ENCODE measurements at places on chromosomes 6 and 20. TPM values are rescaled to one million over a fixed set of nuclear protein-coding genes. Genes with fewer than 3 reads are reported as not detected.

DNA sequence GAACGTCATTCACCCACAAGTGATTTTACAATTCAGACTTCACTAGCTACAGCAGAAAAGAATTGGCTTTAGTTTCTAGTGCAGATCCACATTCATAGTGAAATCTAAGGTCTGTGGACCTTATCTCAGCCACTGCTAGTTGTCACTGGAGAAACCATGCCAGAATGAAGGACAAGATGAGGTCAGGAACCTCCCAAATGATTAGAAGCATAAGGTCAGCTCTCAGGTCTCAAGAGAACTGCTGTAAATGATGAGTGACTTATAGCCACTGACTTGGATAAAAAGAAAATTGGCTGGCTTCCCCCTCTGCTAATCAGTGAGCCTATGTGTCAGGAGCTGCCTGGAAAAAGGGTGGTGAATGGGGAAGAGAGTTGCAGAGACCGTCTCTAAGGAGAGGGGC lies 265.3 kb upstream of the BMP2 start:
- H3K27ac ChIP-seq, result no peak overlapping the region
- H3K36me3 ChIP-seq, result no peaks in the 10 kb centered on the region
- no peak for DNase-seq
- H3K27me3 ChIP-seq, result no peaks in the 10 kb centered on the region
- no peaks in the 10 kb centered on the region for H3K4me1 ChIP-seq
- H3K4me3 ChIP-seq, result no peak overlapping the region

DNA sequence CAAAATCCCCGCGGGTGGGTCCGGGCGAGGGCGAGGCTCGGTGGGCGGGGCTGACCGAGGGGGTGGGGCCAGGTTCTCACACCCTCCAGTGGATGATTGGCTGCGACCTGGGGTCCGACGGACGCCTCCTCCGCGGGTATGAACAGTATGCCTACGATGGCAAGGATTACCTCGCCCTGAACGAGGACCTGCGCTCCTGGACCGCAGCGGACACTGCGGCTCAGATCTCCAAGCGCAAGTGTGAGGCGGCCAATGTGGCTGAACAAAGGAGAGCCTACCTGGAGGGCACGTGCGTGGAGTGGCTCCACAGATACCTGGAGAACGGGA lies 809 bp downstream of the HLA-G start:
- H3K36me3 ChIP-seq, result no peaks in the 10 kb centered on the region
- peaks cover 11% of the 10 kb centered on the region for H3K4me1 ChIP-seq
- H3K27ac ChIP-seq, result no peak overlapping the region
- peaks cover 52% of the 10 kb centered on the region for H3K27me3 ChIP-seq
- DNase-seq, result no peak

GRCh38 chr20:3360752-3361151 lies 46.7 kb downstream of the DNAAF9 start:
- no peaks in the 10 kb centered on the region for H3K27me3 ChIP-seq
- H3K27ac ChIP-seq, result no peak overlapping the region
- H3K4me3 ChIP-seq, result no peak overlapping the region
- H3K36me3 ChIP-seq, result peaks cover 32% of the 10 kb centered on the region
- H3K4me1 ChIP-seq, result no peaks in the 10 kb centered on the region

- no peaks in the 10 kb centered on the region for H3K27me3 ChIP-seq
- no peaks in the 10 kb centered on the region for H3K36me3 ChIP-seq
- H3K4me3 ChIP-seq, result no peak overlapping the region
- no peak for DNase-seq
- H3K4me1 ChIP-seq, result no peaks in the 10 kb centered on the region
These were observed 56.7 kb upstream of the PNRC1 start for GRCh38 chr6:89023591-89024441.

SIRPD gene
- 0.78 TPM for total RNA-seq

ULBP1 gene
- total RNA-seq, result 1.2 TPM

ULBP3 gene
- 3.8 TPM for total RNA-seq

LAMA2 gene
- 42.1 TPM for total RNA-seq

GRIK2 gene
- total RNA-seq, result 0.38 TPM

Data from upper lobe of right lung (tissue), 1 donor.